NCI-H1092 treated with DMSO at 0.1 percent for 48 hours (cell line): ENCODE measurements at places on chromosomes 6 and 20.

GRCh38 chr6:121633309-121633708 lies 197.9 kb downstream of the GJA1 start:
- DNase-seq = no peak

- no peak for DNase-seq
Observed at GRCh38 chr6:147585256-147585655, 76.8 kb downstream of the SAMD5 start.

- no peak for DNase-seq
Observed at GRCh38 chr20:53059848-53060247, 87.7 kb downstream of the TSHZ2 start.

- DNase-seq = no peak
Observed at GRCh38 chr20:50395251-50395729, 114.9 kb upstream of the PTPN1 start.

- DNase-seq = no peak
Observed at GRCh38 chr20:14963262-14963663, 625.9 kb upstream of the FLRT3 start.

DNA sequence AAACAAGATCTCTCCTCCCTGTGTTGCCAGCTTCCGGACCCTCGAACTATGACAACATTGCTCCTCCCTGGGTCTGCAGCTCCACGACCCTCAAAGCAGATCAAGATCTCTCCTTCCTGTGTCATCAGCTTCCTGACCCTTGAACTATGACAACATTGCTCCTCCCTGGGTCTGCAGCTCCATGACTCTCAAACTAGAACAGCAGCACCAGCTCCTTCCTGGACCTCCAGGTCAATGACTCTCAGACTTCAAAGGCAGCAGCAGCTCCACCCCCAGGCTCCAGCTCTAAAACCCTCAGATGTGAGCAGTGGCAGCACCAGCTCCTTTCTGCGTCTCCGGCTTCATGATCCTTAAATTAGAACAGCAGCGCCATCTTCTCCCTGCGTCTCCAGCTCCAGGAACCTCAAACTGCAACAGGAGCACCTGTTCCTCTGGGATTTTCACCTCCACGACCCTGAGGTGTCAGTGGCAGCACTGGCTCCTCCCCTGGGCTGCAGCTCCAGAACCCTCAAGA lies 341.0 kb upstream of the SULF2 start:
- DNase-seq = no peak

GRCh38 chr6:121826156-121826810 lies 390.8 kb downstream of the GJA1 start:
- no peak for DNase-seq

GRCh38 chr6:33915134-33915533 lies 111.3 kb upstream of the MLN start:
- no peak for DNase-seq
